Glutamatergic neuron (in vitro differentiated cells): ENCODE measurements at places on chromosomes 6 and 20.
A peak's percentile ranks its signal among the peaks of the same experiment; 100 is the strongest.

DNA sequence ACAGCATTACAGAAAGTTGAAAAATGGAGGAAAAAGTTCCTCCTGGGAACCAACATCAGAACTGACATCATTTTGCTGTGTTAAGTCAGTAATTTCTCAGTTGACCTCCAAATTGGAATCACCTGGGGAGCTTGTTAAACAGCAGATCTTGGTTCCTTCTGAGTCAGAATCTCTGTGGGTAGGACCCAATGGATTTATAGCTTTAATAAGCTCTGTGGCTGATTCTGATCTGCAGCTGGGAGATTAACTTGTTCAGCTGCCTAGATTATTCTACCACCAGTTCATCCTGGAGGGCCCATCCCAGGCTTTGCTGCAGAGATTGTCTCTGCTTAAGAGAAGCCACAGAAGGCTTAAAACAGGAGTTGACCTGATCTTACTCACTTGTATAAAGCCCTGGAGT lies 90.7 kb upstream of the POPDC3 start:
- DNase-seq = no peak

GRCh38 chr6:109139109-109139508 lies 43.8 kb downstream of the CEP57L1 start:
- no peak for DNase-seq

DNA sequence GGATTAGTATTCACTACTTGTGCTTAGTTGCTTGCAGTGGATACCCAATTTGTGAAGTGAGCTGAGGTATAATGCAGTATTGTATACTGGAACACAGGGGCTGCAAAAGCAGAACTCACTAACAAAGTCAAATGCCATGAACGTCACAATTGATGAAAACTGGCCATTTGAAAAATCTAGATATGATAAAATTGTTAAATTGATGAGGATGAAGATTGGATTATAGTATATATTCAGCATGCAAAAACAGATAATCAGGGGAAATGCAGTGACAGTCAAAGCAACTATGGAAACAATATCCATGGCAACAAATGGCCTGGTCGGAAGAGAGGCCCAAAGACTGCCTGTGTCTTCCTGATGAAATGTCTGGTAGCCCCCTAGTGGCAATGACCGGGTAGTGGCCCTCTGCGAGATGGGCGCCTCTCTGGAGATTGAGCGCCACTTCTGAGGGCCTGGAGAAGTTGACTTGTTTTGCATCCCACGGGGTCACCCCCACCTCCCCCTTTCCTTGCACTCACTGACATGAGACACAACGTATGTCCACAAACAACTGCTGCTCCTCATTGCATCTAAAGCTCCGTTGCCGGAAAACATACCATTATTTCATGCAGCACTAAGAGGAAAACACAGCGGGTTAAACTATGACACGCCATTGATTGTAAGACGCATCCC lies 43.6 kb downstream of the C6orf15 start:
- DNase-seq = peak; percentile 76

DNA sequence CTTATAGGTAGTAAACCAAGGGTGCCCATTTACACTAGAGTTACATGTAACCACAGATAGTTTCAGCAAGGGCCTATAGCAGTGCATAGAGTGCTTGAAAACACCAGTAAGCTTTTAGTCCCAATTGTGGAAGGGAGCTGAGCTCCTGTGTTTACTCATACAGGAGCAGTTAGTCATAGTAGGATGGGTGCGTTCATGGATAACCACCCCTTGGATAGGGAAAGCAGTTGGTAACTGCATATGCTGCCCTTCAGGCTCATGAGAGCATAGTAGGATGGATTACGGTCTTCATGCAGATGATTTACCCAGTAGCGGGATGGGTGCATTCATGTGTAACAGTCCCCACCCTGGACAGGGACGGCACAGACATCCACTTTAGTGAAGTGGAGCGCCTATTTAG lies 45.1 kb downstream of the OR2B6 start:
- no peak for DNase-seq

DNA sequence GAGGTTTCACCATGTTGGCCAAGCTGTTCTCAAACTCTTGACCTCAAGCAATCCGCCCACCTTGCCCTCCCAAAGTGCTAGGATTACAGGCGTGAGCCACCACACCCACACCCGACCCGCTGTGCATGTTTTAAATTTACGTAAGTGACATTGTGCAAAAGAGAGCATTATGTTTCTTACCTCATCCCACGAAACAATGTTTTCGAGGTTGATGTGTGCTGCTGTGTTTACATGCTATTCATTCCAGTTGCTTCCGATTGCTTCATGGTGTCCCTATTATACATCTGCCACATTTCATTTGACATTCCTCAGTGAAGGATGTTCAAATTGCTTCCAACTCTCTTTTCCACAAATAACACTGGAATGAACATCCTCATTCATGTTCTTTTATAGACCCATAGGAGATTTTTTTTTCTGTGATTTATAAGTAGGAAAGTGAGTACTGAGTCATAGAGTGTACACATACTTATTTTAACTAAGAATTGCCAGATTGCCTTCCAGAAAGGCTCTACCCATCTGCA lies 403.9 kb upstream of the JARID2 start:
- no peak for DNase-seq

- no peak for DNase-seq
These were observed 57.9 kb upstream of the MLN start for GRCh38 chr6:33861722-33862121.

GRCh38 chr6:12068899-12069557 lies 56.9 kb downstream of the HIVEP1 start:
- DNase-seq = no peak

DNA sequence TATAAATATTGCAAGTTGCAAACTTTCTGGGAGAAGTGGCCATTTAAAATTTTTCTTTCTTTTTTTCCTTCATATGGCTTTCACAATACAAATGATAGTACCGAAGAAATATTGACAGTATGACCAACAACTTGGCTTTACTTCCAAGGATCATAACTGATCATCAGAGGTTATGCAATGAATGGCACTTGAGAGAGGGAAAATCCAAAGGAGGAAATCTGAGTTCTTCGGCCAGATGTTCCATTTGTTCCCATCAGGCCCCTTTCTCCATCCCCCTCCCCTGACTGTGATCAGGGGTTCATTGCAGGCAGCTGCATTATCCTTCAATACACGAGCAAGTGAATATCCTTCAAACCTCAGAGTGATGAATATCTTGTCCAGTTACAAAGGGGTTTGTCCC lies 130.0 kb upstream of the UST start:
- no peak for DNase-seq

- DNase-seq = no peak
These were observed 1.5 kb downstream of the PBX2 start for GRCh38 chr6:32188381-32189068.

DNA sequence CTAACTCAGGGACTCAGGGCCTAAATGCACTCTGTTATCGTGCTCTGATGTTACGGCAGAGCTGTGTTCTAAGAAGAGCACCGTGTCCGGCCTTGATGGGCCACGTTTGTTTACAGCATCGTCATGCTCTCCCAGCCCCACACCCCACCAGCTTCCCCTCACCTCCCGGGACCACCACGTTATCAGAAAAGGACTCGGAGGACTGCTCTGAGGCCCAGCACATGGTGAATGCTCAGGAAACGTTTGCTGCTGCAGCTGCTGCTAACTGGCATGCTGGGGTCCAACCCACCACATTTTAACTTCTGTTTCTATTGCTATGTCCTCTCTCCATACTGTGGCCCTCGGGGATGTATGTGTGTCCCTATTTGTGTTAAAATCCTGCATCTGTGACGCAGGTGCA lies 50.3 kb downstream of the WDR27 start:
- DNase-seq = no peak

GRCh38 chr6:43510827-43511163 lies 649 bp upstream of the LRRC73 start:
- no peak for DNase-seq

DNA sequence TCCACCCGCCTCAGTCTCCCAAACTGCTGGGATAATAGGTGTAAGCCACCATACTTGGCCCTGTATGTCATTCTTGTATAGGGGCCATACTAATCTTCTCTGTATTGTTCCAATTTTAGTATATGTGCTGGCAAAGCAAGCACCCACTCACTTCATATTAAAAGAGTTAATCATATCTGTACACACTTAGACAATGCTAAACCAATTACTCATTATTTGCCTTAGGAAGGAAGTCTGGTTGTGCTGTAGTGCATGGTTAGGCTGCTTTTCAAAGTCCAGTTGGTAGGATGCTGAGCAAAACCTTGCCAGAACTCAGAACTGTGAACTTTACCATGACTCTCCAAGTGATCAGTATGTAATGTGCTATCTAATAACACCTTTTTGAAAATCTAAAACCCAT lies 88.6 kb downstream of the LIN28B start:
- DNase-seq = no peak

- DNase-seq = no peak
These were observed 76.6 kb downstream of the CEBPB start for GRCh38 chr20:50267041-50267865.

DNA sequence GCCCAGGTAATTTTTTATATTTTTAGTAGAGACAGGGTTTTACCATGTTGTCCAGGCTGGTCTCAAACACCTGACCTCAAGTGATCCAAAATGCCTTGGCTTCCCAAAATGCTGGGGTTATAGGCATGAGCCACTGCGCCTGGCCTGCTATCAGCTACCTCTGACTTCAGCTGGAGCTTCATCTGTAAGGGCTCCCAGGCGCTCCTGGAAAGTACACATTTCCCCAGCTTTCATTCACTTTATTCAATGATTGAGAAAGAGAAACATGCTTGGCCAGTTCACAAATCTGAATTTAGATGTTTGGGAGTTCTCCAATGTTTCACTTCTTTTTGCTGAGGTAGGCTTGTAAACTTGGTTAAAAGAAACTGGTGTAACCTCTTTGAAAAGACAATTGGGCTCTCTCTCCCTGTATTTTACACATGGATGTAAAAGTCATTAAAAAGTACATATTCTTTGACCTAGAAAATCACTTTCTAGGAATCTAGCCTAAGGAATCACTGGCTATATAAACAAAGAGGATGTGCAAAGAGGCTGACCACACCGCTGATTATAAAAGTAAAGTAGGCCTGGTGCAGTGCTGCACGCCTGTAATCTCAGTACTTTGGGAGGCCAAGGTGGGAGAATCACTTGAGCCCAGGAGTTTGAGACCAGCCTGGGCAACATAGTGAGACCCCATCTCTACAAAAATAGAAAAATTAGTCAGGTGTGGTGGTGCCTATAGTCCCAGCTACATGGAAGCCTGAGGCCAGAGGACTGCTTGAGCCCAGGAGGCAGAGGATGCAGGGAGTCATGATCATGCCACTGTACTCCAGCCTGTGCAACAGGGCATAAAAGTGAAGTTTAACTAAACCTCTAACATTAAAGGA lies 128.9 kb downstream of the BACH2 start:
- DNase-seq = no peak

GRCh38 chr6:125116170-125116569 lies 37.4 kb upstream of the TPD52L1 start:
- no peak for DNase-seq

GRCh38 chr20:57195469-57196100 lies 70.9 kb downstream of the BMP7 start:
- no peak for DNase-seq

DNA sequence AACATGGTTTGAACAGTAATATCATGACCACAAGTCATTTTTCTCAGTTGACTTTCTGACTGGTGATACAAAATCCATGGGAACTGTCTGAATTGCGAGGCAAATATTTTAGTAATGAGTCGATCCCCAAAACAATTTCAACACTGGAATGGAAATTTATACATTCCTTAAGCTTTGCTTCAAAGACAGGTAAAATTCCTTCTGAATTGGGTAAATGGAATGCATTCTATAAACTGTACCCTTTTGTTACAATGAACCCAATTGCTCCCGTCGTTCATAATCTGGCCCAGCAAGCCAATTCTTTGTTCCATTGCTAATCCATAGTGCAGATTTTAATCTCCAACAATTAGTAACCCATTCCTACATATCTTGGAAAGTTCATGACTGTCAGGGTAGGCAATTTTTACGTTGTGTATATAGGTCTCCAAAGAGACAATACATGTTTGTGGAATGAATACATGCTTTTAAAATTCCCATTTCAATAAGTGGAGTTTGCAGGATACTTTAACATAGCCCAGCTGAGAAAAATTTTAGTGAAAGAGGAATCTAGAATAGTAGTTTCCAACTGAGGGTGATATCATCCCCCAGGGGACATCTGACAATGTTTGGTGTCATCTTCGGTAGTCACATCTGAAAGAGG lies 32.7 kb downstream of the CYP24A1 start:
- DNase-seq = no peak

DNA sequence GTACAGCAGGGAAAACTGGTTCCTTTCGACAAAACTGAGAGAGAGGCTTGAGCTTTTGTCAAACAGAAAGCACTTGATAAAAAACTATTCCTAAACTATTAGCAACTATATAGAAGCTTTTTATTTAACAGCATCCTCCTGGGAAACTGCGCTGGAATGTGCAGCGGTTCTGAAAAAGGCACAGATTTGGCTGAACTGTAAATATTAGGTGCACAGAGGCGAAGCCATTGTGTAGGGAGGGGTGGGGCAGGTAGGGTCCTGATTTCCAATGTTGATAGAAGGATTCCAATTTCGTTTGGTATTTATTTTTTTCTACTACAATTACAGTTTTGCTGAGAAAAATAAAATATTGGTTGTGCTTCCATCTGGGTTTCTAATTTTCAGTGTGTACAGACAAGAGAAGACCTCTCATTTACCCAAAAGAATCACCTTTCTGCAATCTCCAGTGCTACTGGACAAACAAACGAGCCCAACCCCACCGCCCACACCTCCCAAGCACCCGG lies 698 bp upstream of the SH3BGRL2 start:
- no peak for DNase-seq

- DNase-seq = peak; percentile 45
These were observed 35.8 kb downstream of the RREB1 start for GRCh38 chr6:7143476-7143974.

DNA sequence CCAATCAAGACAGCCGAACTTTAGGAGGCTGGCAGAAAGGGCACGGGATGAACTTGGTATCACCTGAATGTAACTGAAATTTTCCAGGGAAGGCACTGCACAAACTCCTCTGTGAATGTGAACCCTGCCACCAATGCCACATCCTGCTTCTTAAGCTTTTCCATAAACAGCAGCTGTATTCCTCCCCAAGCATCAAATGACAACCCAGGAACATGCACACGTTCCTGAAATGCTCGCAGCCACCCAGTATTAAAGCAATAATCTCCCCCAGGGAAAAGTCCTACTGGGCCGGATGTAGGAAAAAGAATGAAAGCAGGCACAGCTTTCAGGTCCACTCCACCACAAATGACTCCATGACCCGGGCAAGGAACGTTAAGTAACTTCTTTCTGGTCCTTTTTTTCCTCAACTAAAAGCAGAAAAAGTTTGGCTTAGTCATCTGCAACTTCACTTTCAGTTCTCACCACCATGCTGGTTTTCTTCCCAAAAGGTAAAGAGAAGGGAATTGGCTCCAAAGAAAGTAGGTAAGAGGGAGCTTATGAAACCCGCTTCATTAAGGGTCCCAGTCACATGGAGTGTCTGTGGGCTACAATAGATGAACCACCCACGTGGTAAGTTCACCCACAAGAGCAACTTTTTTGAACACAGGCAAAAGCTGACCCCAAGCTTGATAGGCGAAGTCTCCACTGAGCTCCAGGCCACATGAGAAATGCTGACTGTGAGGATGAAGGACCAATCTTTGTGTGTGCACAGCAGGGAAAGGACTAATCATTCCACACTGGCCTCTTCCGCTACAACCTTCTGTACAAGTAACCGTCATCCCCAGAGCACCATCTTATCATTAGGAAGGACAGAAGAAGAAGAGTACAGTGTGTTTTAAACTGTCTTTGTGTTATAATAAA lies 90.1 kb downstream of the HIVEP2 start:
- no peak for DNase-seq
